T-helper 2 cell treated with Interferon-gamma antibody and Interleukin-4, amounts not matched to agents 5 μg/mL and 100 μg/mL, for 36 hours (primary cell): ENCODE measurements at places on chromosomes 5 and 9.

DNA sequence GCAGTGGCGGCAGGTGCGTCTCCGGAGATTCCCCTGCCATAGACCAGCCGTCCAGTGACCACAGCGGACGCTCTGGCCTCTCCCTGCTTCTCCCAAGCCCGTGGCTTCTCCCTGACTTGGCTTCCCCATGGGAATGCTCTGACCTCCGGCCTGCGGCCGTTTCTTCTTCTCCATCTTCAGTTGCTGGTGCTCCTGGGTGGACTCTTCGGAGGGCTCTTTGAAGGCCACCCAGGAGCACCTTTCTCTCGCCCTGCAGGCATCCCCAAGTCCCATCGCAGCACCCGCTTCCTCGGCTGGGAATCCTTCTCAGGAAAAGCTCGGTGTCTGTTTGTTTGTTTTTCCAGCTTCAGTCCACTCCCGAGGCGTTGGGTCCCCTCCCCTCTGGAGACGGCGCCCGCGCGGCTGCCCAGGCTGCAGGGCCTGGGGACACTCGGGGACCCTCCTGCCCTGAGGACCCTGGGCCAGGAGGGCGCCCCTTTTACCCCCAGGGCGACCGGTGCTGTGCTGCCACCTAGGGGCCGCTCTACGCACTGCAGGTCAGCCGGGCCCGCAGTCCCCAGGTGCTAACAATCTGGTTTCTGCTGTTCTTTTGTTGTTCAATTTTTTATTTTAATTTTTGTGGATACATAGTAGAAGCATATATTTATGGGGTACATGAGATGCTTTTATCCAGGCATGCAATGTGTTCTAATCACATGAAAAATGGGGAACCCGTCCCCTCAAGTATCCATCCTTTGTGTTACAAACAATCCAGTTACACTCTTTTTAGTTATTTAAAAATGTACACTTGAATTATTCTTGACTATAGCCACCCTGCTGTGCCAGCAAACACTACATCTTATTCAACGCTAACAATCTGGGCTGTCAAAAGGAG is 197.9 kb upstream of the ADAMTS16 start:
- DNase-seq: no peak

GRCh38 chr5:32163785-32164184 is 10.3 kb downstream of the GOLPH3 start:
- DNase-seq: no peak

- DNase-seq: no peak
Observed at GRCh38 chr9:129440435-129441186, 180.3 kb downstream of the C9orf50 start.

GRCh38 chr5:151680944-151681427 is 5.7 kb downstream of the SPARC start:
- DNase-seq: no peak

DNA sequence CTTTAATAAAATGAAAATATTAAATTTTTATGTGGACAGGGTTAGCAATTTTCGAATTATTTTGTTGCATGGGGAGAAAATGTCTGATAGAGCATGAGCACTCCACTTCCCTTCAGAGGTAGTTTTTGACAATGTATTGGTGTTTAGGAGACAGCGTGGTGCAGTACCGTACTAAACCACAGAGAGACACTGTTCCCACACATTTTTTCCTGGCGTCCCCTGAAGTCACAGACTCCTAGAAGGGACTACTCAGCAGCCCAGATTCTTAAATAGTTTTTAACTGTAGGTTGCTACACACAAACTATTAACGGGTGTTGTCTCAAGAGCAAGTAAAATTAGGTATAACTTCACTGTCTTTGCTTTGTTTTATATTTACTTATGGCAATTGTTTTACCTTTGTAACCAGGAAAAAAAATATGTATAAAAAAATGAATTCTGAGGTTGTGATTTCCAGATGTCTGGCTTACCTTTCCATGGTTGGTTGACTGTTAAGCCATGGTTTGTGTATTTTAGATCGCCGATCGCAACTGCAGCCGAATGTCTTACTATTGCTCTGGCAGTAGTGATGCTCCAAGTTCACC is 171.2 kb downstream of the DOCK8 start:
- DNase-seq: no peak

DNA sequence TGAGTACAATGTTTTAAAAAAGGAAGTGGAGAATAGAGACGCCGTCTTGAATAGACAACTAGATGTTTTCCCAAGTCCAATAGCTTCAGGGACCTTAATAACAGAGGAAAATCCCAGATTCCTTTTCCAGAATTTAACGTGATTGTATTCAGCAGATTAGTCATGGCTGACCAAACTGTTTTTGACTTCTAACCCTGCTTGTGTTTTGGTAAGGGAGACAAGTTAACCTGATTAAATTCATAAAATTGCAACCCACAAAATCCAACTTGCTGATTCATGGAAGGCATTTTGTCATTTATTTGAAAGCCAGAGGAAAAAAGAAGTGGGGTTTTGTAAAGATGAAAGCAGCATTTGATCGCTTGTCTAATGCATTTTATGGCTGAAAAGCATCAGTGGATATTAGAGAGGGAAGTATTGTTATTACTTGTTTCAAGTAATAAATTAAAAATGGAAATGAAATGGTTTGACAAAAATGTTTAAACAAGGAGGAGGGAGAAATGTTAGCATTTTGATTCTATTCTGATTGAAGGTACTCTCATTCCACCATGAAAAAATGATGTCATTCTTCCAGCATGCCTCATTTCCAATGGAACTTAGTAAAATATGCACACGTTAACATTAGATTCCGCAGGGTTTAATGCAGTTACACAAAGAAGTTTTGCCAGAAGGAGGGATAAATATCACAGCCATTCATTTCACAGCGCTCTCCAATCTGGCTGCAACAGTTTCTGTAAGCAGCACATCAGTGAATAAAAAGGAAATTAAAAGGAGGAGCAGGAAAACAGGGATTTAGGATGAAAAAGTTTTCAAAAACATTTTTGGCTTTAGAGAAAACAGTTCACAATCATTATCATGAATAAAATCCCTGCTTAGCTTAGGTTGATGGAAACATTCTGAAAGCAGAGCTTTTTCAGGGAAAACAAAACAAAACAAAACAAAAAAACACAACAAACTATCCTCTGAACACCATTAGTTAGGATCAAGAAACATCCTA is 314.7 kb downstream of the PRR16 start:
- DNase-seq: no peak

- no peak for DNase-seq
Observed at GRCh38 chr5:80884086-80884813, 75.9 kb upstream of the RASGRF2 start.

DNA sequence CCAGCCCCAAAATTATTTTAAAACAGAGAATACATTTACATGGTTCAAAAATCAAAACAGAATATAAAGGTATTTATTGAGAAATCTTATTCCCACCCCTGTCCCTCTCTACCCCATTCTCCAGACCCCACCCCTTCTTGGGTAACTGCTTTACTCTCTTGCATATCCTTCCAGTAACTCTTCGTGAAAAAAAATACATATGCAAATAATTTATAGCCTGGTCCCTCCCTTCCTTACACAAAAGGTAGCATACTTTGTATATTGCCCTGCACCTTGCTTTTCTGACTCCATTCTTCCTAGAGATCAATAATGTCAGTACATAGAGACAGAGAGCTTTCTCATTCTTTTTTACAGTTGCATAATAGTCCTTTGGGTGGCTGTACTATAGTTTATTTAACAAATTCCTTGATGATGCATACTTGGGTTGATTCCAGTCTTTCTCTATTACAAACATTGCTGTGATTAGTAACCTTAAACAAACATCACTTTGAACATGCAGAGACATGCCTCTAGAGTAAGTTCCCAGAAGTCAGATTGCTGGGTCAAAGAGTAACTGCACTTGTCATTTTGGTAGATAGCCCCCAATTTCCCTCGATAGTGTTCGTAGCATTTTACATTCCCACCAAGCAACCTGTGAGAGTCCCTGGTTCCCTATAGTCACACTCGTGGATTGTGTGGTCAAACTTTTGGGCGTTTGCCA is 47.9 kb downstream of the STOM start:
- DNase-seq: no peak

DNA sequence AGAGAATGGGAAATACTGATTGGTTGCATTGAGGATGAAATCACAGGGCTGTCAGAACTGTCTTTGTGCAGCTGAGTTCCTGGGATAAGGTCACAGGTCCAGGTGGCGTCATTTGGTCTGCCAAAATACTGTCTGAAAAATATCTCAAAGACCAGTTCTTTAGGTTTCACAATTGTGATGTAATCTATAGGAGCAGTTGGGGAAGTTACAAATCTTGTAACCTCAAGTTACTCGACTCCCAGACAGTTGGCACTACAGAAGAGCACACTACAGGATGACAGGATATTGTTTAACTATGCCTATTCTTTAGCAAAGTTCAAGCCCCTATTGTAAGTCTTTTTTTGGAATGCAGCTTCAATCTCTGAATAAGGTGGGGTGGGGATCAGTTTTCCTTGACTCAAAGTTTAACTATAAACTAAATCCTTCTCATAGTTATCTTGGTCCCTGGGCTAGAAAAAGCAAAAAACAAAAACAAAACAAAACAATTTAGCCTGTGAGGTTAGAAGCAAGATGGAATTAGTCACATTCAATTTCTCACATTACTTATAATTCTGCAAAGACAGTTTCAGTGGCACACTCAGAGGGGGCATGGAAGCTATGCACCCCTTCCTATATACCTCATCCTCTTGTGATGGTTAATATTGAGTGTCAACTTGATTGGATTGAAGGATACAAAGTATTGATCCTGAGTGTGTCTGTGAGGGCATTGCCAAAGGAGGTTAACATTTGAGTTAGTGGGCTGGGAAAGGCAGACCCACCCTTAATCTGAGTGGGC is 276.0 kb downstream of the AUH start:
- DNase-seq: no peak

GRCh38 chr5:156329171-156329611 is 2.2 kb downstream of the SGCD start:
- no peak for DNase-seq

DNA sequence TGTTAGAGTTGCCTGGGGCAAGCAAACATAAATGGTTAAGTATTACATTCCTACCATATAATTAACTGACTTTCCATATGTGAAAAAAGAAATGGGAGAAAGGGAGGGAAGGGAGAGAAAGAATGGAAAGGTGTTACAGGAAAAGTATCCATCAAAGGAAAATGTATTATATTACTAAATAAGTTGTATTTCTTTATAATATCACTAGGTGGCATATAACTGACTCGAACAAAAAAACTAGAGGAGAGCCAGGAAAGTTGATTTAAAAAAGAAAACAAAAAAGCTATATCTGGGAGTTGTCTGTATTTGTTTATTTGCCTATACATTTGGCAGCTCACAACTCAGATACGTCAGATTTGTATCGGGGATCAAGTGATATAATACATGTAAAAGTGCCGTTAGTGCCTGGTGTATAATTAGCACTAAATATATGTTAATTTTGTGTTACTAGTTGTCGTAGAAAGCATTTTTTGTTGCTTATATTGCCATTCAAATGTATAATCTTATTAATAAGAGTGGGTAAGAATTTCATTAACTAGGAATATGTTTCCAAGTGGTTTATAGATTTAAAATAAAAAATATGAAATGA is 59.6 kb upstream of the ADAMTS19 start:
- DNase-seq: no peak

- no peak for DNase-seq
Observed at GRCh38 chr9:34744295-34745221, 34.6 kb upstream of the CCL21 start.

- no peak for DNase-seq
Observed at GRCh38 chr5:80963521-80963895, 3.3 kb downstream of the RASGRF2 start.

DNA sequence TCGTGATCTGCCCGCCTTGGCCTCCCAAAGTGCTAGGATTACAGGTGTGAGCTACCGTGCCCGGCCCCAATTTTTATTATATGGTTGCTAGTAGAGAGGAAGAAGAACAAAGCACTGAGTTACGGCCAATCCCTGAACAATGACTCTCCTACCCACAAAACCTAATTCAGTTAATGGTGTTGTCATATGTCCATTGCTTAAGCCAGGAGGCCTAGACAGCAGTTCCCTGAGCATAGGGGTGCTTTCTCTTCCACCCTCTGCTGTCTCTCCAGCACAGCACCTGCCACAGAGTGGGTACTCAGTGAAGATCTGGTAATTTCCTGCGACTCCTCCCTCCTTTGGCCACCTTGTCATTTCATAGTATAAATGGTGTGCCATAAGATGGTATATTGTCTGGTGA is 21.4 kb upstream of the LTC4S start:
- no peak for DNase-seq

GRCh38 chr9:113475031-113475430 is 11.5 kb downstream of the RGS3 start:
- DNase-seq: no peak

DNA sequence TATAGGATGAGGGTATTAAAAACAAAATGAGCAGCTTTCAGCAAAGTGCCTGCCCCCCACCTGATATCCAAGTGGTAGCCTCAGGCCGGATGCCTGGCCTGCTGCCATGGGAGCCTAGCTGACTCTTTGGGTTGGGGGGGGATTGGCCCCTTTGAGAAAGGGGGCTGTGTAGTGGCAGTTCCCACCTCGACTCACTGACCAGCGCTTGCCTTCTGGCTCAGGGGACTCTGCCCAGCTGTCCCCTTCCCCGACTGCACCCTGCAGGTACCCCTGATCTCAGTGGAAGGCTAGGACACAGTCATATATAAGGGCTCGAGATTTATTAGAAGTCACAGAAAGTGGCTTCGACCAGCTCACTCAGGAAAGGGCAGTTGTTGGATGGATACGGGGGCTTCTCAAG is 1.5 kb upstream of the NEUROG1 start:
- DNase-seq: no peak

DNA sequence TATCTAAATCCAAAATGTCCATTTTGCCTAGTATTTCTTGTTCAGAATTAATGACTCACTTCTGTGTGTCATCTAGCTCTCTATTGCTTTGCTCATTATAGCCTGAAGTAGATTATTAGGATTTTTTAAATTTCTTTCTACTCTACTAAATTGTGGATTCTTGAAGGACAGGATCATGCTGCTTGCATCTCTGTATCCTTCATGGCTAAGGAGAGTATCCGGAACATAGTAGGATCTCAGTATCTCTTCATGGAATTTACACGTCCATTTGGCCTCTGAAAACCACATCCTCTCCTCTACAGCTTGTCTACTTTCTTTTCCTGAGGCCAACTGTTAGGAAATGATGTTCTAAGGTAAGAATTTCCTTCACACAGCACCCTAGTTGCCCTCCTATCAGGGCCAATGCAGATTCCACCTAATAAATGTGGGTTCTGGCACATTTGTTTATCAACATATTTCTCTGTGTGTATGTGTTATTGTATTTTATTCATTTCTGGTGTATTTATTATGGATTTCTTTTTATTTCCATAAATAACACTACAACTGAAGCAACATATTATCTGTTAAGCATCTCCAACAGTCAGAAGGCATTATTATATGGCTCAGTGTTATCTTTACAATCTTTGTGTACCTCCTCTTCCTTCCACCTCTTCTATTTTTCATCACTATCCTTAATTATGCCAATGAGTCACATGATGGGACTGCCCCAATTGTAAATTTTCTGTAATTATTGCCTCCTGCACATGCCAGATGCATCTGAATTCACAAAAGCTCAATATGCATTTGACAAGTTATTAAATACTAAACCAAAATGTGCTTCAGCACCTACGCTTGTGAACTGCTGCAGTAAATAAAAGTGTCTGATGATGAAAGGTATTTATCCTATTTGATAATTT is 557.8 kb upstream of the TLE4 start:
- no peak for DNase-seq

GRCh38 chr5:26486631-26487030 is 551.8 kb downstream of the CDH9 start:
- no peak for DNase-seq
